Stimulated activated naive B cell treated with anti-CD40 and anti-IgM and Interleukin-4, amounts not matched to agents 10 μg/mL and 1 μg/mL and 100 μg/mL, for 72 hours (primary cell): ENCODE measurements at places on chromosomes 1 and 21.

DNA sequence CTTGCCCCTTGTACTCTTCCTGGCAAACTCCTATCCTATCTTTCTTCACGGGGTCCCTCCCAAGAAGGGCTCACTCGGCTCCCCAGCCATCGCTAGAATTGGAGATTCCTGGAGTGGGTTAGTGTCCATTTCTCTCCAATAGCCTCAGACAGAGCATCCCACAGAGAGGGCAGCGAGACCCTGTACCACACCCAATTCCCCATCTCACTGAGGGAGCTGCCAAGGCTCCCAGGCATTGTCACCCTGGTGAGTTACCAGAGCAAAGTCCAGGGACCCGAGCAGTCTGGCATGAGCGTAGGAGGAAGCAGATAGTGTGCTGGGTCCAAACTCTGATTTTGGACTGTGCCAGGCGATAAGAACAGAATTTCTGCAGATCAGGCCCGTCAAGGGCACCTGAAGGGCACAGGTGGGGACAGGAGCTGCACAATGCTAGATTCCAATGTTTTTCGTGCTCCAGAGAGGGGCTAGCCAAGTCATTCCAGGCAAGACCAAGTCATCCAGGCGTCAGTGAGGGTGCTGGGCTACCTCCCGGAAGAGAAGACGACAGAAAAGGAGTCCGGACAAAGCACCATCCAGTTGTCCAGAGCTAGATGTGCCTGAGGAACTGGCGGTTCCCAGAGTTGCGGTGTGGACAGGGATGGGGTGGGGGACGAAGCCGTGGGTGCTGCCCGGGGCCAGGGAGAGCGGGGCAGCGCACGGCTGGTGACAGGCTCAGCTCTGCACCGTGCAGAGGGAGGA is 15.3 kb downstream of the AKR7A3 start:
- DNase-seq: no peak

GRCh38 chr1:209815931-209816341 is 10.0 kb upstream of the IRF6 start:
- no peak for DNase-seq

DNA sequence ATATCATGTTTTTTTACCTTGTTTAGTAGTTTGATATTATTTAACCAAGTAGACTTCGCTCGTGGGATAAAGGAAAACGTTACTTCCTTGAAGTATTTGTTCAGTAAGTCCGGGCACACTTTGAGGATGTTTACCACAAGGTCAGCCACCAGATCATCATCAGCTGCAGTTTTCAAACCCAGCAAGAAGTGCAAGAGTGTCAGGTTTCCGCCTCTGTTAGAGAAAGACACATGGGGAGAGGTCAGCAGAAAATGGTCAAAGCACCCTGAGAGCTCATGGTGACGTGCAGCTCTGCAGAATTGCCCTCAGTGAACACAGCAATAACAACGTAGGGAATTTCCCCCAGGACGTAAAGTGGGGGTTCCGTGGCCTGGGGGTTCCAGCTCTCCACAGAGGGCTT is 24.4 kb downstream of the URB1 start:
- no peak for DNase-seq

- peak; percentile 9 for DNase-seq
These were observed 19.7 kb upstream of the ALDH9A1 start for GRCh38 chr1:165717918-165718515.

DNA sequence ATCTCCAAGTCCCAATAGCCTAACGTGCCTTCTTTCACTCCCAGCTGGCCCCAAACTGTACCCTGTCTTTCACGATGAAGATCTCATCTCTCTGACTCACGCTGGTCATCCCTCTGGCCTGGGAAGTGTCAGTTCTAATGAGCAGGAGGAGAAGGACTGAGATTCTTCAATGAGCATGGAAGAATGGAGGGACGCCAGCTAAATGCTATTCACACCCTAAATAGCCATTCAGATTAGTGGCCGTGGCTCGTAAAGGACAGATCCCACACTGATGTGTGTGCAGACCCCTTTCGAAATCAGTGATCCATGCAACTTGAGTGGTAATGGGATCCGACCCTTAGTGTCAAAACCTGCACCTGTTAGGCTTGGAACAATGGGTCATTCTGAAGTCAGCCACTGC is 75.9 kb upstream of the SMYD2 start:
- DNase-seq: no peak

GRCh38 chr1:214615871-214616270 is 12.9 kb downstream of the CENPF start:
- no peak for DNase-seq

DNA sequence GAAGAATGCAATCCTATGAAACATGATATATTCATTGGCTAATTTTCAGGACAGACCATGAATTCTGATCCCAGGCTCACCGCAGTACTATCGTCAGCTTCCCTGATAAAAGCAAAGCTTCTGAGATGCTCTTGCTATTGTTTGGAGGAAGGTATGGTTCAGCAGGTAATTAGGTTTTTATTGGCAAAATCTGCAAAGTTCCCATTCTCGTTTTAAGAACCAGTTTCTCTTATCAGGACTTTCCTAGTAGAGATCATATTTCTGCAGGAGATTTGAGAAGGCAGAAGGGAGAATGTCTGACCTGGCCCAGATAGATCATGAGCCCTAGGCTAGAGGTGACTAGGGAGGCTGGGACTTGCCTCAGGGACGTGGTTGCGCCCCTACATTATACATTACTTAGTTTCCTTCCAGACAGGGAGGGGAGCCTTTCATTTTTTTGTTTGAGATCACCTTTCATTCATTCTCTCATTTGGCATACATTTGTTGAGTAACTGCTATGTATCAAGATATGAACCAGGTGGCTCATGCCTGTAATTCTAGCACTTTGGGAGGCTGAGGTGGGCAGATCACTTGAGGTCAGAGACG is 108.8 kb downstream of the NRIP1 start:
- no peak for DNase-seq

- no peak for DNase-seq
These were observed 177.2 kb downstream of the PLPPR4 start for GRCh38 chr1:99441299-99442095.

DNA sequence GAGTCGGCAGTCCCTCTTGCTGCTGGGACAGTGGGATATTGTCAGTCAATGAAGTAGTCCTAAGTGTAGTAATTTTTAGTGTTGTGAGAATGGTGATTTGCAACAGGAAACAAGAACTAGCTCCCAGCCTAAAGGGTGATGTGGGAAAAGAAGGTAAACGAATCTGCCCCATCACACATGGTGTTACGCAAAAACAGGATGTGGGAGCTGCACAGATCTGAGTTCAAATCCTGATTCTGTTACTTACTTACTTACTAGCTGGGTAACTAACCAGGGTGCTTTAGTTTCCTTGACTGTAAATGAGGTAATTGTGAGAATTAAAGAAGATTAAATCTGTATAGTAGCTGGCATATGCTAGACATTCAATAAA is 22.3 kb downstream of the NAV1 start:
- DNase-seq: no peak

DNA sequence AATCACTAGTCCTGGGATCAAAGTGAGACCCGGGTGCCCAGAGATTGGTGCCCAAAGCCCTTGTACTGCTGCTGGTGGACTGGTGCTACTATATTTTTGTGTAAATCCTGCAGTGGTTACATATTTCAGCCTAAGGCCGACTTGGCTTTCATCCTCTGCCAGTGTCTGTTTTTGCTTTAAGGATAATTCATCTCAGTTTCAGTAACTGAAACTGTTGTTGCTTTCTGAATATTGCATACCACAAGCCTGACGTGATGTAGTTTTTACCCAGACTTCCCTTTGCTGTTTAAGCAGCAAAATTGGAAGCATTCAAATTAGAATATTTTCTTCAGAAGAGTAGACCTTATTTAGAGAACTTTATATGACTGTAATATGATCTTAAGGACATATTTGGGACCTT is 341.8 kb downstream of the RYR2 start:
- no peak for DNase-seq

- DNase-seq: no peak
These were observed 3.2 kb downstream of the GSTM4 start for GRCh38 chr1:109659145-109659544.

GRCh38 chr1:70973754-70974153 is 73.9 kb downstream of the PTGER3 start:
- DNase-seq: no peak
